ENCODE measurements at places on chromosomes 11 and 22.

GRCh38 chr11:113193946-113194345 is 120.4 kb upstream of the TTC12 start:
- DNase-seq: no peak

DNA sequence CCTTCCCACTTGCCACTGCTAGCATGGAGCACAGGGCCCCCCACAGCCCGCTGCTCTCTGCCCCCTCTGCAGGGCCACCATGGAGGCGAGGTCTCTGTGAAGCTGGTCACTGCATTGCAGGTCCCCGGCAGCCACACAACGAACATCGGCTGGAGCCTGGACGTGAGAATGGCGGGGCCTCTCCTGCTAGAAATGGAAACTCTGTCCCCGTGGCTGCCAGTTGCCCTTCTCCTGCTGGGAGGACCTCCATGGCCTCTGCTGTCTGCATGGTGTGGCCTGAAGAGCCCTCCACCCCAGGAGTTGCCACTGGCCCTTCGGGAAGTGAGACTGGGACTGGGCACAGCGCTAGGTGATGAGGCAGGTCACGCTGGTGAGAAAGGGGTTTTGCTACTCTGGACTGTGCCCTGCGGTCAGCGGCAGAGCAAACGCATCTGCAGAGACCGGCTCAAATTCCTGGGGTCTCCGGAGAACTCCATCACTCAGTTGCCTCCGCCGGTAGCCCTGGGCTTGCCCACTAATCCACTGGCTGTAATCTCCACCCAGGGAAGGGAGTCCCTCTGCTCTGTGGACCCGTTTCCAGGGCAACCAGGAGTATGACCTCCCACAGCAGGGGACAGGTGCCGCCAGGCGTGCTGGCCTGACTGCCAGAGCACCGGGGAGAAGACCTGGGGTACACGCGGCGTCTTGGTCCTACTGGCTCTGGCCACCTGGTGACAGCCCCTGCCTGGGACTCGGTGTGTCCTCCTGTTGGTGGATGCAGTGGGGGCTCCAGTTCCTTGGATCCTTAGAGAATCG is 806.3 kb downstream of the BRD1 start:
- DNase-seq: no peak

- DNase-seq: no peak
Observed at GRCh38 chr22:17228725-17229126, 9.5 kb upstream of the ADA2 start.

- no peak for DNase-seq
Observed at GRCh38 chr22:47397673-47398072, 635.2 kb downstream of the TBC1D22A start.

GRCh38 chr11:7672276-7672959 is 882 bp downstream of the CYB5R2 start:
- DNase-seq: no peak

GRCh38 chr22:39136317-39136716 is 16.2 kb downstream of the CBX7 start:
- DNase-seq: no peak

- no peak for DNase-seq
Observed at GRCh38 chr11:105763594-105763993, 153.7 kb downstream of the GRIA4 start.

GRCh38 chr22:19478045-19478900 is 720 bp downstream of the UFD1 start:
- no peak for DNase-seq

- no peak for DNase-seq
Observed at GRCh38 chr11:10743354-10744000, 7.6 kb upstream of the CTR9 start.

- no peak for DNase-seq
Observed at GRCh38 chr11:16321148-16321547, 35.2 kb downstream of the SOX6 start.

DNA sequence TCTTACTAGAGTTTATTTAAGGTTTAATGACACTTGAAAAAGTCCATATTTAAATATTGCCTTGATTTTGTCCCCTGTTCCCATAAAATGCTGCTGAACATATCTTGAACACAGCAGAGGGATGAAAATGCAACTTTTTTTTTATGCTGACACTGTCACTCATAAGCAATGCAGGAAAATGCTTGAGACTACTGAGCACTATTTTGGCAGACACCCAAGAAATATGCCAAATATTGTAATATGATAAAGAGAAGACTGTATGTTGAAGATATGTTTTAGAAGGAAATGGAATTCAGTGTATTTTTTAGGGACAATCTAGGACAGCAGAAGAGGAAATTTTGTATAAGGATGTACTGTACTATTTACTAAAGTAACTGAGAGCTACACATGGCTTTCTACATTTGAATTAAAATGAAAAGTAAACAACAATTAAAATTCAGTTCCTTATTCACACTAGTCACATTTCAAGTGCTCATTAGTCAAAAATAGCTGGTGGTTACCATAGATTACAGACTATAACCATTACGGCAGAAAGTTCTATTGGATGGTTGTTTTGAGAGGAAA is 58.6 kb downstream of the LRRC4C start:
- no peak for DNase-seq

- DNase-seq: no peak
Observed at GRCh38 chr22:45469281-45470073, 33.2 kb upstream of the FBLN1 start.

- DNase-seq: no peak
Observed at GRCh38 chr22:26302726-26303125, 126.3 kb upstream of the ASPHD2 start.

DNA sequence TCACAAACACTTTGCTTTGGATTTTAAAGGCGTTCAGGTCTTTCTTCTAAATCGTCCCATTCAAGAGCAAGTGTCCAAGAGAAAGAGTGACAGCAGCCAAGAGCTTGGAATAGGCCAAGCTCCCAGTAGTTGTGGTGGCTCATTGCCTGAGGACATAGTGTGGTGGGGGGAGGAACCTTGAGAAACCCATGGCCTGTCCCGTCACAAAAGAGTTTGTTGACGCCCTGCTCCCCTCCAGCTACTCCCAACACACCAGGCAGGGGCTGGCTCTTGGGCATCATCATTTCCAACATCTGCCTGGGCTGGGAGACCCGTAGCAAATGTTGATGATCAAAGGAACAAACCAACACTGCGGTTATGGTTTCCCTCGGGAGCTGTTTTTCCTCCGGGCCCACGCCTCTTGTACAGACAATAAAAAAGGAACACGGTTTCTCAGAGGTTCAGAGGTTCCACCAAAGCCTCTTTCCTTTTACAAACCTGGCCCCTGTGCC is 20.8 kb downstream of the FADS3 start:
- no peak for DNase-seq

- no peak for DNase-seq
Observed at GRCh38 chr22:19120829-19121630, 1.2 kb downstream of the DGCR2 start.

DNA sequence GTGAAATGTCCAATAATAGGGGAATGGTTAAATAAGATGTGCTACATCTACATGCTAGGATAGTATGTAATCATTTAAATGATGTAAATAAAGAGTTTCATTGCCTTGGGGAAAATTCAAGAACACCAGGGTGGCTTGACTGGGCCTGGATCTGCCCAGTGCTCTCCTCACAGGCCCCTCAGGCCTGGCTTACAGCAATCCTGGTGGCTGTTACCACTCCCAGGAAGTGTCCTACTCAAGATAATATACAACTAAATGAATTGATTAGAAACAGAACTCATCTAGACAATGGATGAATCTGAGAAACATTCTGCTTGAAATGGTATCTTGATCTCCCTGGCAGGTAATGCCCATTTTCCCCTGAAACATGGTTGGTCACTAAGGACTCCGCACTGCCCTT is 30.8 kb downstream of the MAP6 start:
- DNase-seq: no peak

GRCh38 chr11:95155385-95155784 is 65.7 kb downstream of the ENDOD1 start:
- DNase-seq: no peak

DNA sequence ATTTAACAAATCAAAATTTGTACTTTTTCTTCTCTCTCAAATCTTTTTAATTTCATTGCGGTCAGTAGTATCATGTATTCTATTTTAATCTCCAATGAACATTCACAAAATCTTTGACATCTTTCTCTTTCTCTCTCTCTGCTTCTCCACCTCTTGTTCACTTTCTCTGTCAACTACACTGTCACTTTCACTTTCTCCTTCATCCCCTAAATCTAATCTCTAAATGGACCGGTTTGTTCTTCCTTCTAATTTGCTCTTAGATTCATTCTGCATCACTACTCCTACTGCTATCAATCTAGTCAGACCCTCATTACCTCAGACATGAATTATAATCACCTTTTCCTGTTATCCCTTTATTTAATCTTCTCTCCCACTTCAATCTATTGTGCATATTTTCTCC is 18.6 kb downstream of the CCDC73 start:
- DNase-seq: no peak

Data from activated T-helper 1 cell treated with Interleukin-2 at 50 U/mL for 16 hours (primary cell).